ENCODE measurements at places on chromosomes 4 and X.
A peak's percentile ranks its signal among the peaks of the same experiment; 100 is the strongest.

- DNase-seq, result no peak
Measured at GRCh38 chr4:15339737-15340136, 88.1 kb upstream of the C1QTNF7 start.

- peak; percentile 58 for DNase-seq
Measured at GRCh38 chrX:48025561-48025960, 18.8 kb downstream of the SPACA5 start.

GRCh38 chr4:141609243-141609642 lies 27.1 kb upstream of the IL15 start:
- no peak for DNase-seq

DNA sequence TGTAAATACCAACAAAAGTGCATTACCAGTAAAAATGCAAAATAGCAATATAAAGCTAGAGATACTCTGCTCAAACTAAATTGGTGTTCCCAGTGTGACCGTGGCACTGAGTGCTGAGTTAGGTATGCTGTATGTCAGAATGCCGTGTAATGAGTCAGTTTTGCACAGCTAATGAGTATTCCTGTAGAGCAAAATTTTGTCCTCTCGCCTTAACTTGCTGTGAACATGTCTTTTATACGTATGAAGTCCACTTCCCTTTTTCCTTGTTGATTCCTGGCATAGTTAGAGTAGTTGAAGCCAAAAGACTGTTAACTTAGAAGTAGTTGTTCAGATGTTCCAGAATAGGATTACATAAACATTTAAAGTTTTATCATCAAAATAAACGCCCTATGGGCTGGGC lies 11.5 kb downstream of the DCLK2 start:
- DNase-seq, result no peak

- no peak for DNase-seq
Measured at GRCh38 chrX:83535417-83536196, 27.5 kb downstream of the POU3F4 start.

DNA sequence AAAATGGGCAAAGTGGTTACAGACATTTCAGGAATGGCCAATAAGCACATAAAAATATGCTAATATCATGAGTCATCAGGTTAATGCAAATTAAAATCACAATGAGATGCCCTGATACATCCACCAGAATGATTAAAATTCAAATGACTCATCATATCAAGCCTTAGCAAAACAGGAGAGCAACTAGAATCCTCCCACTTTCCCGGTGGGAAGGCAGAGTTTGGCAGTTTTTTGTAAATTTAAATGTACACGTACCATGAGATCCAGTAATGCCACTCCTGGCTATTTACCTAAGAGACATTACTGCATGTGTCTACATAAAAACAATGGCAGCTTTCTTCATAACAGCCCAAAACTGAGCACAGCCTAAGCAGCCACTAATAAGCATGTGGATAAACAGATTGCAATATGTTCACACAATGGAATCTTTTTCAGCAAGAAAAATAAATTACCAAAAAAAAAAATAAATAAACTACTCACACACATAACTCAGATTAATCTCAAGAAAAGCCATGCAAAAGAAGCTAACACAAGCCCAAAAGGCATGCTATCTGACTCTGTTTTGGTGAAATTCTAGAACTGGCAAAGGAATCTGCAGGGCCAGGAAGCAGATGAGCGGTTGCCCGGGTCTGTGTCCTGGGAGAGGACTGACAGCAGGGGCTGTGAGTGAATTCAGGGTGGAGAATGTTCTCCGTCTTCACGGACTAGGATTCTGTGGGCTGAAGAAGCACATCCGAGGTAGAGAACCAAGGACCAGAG lies 48.8 kb downstream of the AFAP1 start:
- DNase-seq, result no peak

DNA sequence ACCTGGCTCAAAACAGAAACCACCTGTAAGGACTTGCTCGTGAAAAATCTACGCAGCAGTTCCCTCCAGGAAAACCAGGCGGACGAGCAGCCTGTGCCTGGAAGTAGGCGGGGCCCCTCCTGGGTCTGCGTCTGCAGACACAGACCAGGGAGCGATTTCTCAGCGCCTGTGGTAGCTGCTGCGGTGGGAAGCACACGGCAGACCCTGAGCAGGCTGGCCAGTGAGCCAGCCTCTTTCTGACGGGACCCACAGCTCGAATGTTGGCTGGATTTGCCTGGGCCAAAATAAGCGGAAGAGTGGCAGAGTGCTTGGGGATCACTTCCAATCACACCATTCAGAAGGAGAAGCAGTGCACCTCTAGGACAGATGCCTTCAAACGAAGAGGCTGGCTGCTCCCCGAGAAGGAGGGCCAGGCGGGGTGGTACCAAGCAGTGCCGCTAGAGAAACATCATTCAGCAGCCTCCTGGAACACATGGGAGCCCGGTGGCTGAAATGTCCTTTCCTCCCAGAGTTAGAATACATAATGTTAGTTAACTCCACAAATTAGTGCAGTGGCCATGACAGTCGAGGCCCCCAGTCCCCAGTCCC lies 85.9 kb downstream of the GATB start:
- no peak for DNase-seq

GRCh38 chr4:84151574-84151973 lies 347.5 kb downstream of the NKX6-1 start:
- DNase-seq, result no peak

- no peak for DNase-seq
Measured at GRCh38 chr4:159291176-159291575, 188.3 kb downstream of the RAPGEF2 start.

- no peak for DNase-seq
Measured at GRCh38 chrX:132030264-132030663, 7.2 kb downstream of the STK26 start.

GRCh38 chrX:111609206-111609605 lies 71.8 kb upstream of the ALG13 start:
- DNase-seq, result no peak

DNA sequence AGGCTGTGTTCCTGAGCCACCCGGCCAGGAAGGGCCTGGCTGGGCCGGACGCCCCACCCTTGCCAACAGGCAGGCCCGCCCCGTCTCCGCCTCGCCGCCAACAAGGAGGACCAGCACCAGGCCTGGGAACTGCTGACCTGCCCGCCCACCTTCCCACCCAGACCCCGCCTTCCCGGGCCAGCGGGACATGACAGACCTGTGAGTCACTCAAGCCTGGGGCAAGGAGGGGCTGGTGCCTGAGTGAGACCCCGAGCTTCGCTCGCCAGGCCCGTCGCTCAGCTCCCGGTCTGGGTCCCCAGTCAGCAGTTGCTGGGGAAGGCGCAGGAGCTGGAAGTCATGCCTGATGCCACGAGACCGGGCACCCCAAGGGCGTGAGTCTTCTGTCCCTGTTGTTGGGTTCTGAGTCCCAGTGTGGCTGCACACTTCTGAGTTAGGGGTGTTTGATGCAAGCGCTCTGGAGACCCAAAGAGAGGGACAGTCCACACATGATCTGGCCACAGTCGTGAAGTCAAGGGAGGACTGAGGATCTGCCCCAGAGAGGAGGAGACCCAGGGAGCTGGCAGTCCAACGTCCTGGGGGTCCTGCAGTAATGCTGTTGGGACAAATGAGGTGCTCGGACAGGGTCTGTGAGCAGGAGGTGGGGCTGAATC lies at the start of gene DNASE1L1:
DNASE1L1 (minus strand) TSS at position 33 of the 650 bp plus-strand sequence. CDS start 3,686 bp downstream, outside the sequence.
- DNase-seq, result no peak

GRCh38 chr4:164648849-164649212 lies 105.1 kb upstream of the SMIM31 start:
- no peak for DNase-seq

DNA sequence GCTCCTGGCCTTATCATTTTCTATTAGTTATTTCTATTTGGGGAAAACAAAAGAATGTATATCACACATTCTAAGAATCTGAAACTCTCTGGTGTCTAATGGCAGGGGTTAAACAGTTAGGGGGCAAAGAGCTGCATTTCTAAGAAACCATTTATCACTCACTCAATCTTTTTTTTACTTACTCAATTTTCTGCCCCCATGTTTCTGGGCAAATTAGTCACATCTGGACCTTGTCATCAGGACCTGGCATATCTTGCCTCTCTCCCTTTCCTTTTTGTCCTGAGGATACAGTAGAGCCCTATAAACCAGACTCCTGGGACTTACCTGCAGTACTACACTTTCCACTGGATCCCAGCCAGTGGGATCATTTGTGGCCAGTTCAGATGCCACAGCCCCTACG lies 89.1 kb downstream of the ANXA3 start:
- DNase-seq, result no peak

- no peak for DNase-seq
Measured at GRCh38 chr4:114187592-114187991, 208.1 kb upstream of the ARSJ start.

DNA sequence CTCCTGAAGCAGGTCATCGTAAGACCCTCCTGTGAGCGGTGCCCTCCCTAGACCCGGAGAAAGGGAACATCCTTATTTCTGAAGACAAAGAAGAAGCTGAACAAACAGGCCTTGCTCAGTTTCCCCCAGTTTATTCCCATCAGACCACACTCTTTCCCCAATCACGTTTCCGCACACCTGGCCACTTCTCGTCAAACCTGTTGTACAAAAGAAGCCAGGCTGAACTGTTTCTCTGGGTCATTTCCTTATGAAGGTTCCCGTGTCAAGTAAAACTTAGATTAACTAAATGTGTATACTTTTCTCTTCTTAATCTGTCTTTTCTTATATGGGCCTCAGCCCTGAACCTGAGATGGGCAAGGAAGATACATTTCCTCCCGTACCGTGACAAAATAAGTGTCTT lies 111.6 kb upstream of the ENPP6 start:
- DNase-seq, result no peak

DNA sequence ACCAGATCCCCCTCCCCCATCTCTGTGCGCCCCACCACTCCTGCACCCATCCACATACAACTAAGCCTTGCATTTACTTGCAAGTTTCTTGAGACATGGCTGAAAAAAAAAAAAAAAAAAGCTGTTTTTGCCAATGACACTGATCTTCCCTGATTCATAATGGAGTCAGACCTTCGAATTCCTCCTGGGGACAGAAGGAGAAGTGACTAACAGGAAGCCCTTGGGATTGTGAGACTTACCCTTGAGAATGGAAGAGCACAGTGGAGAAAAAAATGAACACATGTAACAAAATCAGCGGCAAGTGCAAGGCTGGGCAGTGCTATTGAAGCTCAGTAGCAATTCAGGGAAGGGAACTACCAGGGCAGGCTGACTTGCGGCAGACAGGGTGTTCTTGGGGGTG lies 288.4 kb downstream of the BCOR start:
- no peak for DNase-seq

GRCh38 chrX:21996872-21997455 lies 35.2 kb upstream of the PHEX start:
- DNase-seq, result no peak

GRCh38 chrX:153504445-153505016 lies 9.8 kb downstream of the BGN start:
- no peak for DNase-seq

DNA sequence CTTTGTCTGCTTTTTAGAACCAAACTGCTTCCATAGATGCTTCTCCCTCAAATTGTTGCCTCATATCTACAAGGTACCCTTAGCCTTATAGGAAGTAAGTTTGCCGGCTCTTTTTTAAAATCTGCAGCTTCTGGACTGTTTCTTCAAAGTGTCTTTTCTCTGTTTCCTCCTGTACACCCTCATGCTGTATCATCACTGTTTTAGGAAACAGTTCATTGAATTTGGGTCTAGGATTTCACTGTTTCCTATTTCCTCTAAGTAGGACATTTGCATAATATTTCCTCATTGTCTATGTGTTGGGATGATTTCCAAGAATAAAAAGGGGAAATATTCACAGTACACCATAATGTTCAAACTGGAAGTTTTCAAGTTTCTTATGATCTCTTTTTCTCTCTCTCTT lies 43.0 kb downstream of the BANK1 start:
- no peak for DNase-seq

DNA sequence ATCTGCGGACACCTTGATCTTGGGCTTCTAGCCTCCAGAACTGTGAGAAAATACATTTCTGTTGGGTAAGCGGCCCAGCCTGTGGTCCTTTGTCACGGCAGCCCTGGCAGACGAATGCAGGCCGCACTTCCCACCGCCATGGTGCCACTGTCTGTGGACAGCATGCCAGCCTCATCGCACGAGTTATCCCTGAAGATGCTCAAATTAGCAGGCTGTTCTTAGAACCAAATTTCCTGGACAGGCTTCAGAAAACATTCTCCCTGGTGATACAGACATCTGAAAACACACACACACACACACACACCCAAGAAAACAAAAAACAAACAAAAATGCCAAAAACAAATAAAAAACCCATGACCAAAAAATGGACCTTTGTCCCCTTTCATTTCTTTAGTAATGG lies 343.5 kb upstream of the GATB start:
- no peak for DNase-seq

GRCh38 chrX:43661521-43662240 lies 5.6 kb downstream of the MAOA start:
- DNase-seq, result no peak

All from CD4-positive, alpha-beta T cell treated with Interleukin-15 for 4 hours (primary cell).